ENCODE measurements at places on chromosomes 7 and 10.

GRCh38 chr7:425794-426188 is 93.9 kb downstream of the PDGFA start:
- DNase-seq = no peak

GRCh38 chr10:14532473-14533251 is 201.9 kb upstream of the FRMD4A start:
- DNase-seq = no peak

DNA sequence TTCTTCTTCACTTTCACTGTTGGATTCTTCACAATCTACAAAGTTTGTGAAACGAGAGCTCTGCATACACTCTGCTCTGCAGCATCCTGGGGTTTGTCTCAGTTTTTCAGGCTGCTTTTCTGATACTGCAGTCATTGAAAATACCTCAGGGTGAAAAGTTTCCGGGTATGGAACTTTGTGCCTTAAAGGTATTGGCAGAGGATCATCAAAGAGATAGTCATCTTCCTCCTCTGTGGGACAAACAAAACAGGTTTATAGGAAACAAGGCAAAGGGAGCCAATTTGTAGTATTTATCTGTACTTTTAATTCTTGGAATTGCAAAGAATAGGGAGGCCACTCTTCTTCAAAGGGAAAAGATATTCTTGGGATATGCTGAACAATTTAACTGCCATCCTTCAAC is 30.4 kb downstream of the SUV39H2 start:
- DNase-seq = no peak

- DNase-seq = no peak
Observed at GRCh38 chr10:99431190-99431760, 851 bp upstream of the GOT1 start.

Measured in stimulated activated CD8-positive, alpha-beta memory T cell treated with anti-CD3 and anti-CD28 coated beads, Interleukin-15, amount 100 ng/mL, for 4 hours (primary cell).